ENCODE measurements at places on chromosomes 4 and X. TPM values are rescaled to one million over a fixed set of nuclear protein-coding genes. Genes with fewer than 3 reads are reported as not detected.

The SCFD2 gene
- total RNA-seq: 26.4 TPM

The LEF1 gene
- total RNA-seq: 39.8 TPM

The SPIN2A gene
- total RNA-seq: 1.3 TPM

GRCh38 chr4:68228568-68228967 is 16.9 kb downstream of the TMPRSS11B start:
- peaks cover 2% of the 10 kb centered on the region for H3K27me3 ChIP-seq
- no peaks in the 10 kb centered on the region for H3K4me1 ChIP-seq
- H3K4me3 ChIP-seq: no peak overlapping the region
- H3K36me3 ChIP-seq: no peaks in the 10 kb centered on the region
- no peak for DNase-seq

DNA sequence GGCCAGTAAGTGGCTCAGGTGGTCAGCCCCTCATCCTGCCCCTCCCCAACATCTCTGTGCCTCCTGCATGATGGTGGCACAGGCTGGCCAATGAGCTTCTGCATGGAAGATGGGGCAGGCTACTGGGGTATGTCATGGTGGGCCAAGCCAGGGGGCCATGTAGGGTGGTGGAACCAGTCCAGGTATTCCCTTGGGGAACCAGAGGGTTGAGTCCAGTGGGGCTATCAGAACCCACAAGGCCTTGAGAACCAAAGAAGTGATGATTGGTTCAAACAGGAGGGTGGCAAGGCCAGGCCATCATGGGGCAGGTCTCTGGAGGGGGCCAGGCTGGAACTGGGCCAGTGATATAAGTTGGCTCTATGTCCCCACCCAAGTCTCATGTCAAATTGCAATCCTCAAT is 18.8 kb upstream of the PPP2R2C start:
- no peaks in the 10 kb centered on the region for H3K36me3 ChIP-seq
- H3K27ac ChIP-seq: no peak overlapping the region
- no peak for DNase-seq
- H3K27me3 ChIP-seq: peaks cover 3% of the 10 kb centered on the region

- DNase-seq: peak; percentile 20
- peaks cover 89% of the 10 kb centered on the region for H3K4me1 ChIP-seq
- H3K27ac ChIP-seq: no peak overlapping the region
- no peaks in the 10 kb centered on the region for H3K27me3 ChIP-seq
- H3K36me3 ChIP-seq: no peaks in the 10 kb centered on the region
Observed at GRCh38 chr4:2793586-2794485, 951 bp downstream of the SH3BP2 start.

DNA sequence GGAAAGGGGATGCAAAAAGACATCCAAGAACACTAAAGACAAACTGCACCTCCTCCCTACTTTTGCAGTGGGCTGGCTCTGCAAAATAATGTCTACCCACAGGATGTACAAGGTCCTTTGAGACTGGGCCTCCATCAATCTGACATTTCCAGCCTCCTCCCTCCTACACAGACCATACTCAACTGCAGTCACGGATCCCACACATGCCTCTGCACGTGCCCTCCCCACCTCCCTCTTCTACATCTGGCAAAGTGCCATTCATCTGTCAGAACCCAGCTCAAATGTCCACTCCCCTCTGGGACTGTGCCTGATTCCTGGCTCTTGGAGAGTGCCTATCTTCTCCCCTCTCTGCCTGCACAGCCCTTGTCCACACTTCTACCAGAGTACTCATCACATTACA is 50.3 kb downstream of the CHRDL1 start:
- no peak overlapping the region for H3K27ac ChIP-seq
- no peak overlapping the region for H3K4me3 ChIP-seq
- no peaks in the 10 kb centered on the region for H3K4me1 ChIP-seq
- H3K27me3 ChIP-seq: no peaks in the 10 kb centered on the region
- no peaks in the 10 kb centered on the region for H3K36me3 ChIP-seq

- no peak overlapping the region for H3K4me3 ChIP-seq
- no peaks in the 10 kb centered on the region for H3K27me3 ChIP-seq
- no peaks in the 10 kb centered on the region for H3K4me1 ChIP-seq
- peak; percentile 26 for DNase-seq
- no peaks in the 10 kb centered on the region for H3K36me3 ChIP-seq
Observed at GRCh38 chr4:152807294-152807829, 27.6 kb downstream of the ARFIP1 start.

DNA sequence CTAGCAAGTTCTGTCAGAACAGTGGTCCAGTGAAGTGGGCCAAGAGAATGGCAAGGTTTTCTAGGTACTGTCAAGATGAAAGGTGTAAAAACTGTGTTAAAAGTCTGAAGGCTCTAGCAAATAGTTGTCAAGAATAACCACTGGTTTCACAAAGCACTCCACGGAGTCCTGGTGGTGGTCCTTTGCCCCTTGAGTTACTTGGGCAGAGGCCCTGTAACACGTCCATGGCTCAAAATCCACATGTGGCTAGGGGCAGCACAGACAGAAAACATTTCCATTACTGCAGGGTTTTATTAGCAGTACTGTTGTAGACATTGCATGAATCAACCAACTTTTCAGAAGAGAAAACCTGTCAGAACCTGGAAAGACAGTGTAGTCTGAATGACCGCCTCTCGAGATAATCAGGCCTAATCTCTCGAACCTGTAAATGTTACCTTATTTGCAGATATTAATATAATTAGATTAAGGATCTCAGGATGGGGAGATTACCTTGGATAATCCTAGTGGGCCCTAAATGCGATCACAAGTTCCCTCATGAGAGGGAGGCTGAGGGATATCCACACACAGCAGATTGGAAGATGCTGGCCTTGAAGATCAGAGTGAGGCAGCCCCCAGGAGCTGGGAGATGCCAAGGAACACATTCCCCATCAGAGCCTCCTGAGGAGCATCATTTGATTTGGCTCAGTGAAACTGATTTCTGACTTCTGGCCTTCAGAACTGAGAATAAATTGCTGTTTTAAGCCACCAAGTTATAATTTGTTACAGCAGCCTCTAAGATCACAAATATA is 34.7 kb downstream of the ERVMER34-1 start:
- H3K4me1 ChIP-seq: peaks cover 18% of the 10 kb centered on the region
- no peaks in the 10 kb centered on the region for H3K27me3 ChIP-seq
- H3K4me3 ChIP-seq: no peak overlapping the region
- H3K36me3 ChIP-seq: peaks cover 8% of the 10 kb centered on the region
